ENCODE measurements at places on chromosomes 12 and 14.
A peak's percentile ranks its signal among the peaks of the same experiment; 100 is the strongest.

DNA sequence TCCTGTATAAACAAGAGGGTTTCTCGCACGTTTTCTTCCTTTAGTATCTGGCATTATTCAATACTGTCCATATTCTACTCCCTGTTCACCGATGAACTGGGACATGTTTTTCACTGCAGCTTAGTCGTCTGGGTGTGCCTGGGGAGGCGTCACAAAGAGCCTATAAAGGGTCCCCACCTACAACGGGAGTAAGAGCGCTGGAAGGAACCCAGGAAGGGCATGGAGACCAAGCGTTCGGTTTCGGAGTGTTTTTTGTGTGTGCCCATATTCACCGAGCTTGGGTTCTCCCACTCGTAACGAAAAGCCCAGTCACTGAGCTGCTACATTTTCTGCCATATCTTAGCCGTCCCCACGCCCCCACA lies 592 bp upstream of the USP15 start:
- no peak for DNase-seq

DNA sequence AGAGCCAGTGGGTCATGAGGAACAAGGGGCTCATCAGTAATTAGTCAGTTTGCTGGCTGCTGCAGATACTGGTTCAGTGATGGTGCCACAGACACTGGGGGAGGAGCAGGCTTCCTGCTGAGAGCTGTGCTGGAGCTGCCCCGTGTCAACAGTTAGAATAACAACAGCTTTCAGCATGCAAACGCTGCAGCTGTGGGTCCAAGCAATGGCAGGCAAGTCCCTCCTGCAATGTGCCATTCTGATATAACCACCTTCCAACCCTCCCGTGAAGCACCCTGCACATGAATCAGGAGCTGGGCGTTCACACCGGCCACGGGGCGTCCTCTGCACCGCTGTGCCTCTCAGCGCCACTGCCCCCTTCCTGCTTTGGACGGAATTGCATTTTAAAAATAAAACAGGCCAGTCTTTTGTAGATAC lies 258.4 kb upstream of the SFSWAP start:
- DNase-seq, result no peak

- DNase-seq, result no peak
These were observed 1.6 kb downstream of the ALDH2 start for GRCh38 chr12:111768159-111768895.

GRCh38 chr14:74211945-74212580 lies 27.2 kb upstream of the VSX2 start:
- no peak for DNase-seq

DNA sequence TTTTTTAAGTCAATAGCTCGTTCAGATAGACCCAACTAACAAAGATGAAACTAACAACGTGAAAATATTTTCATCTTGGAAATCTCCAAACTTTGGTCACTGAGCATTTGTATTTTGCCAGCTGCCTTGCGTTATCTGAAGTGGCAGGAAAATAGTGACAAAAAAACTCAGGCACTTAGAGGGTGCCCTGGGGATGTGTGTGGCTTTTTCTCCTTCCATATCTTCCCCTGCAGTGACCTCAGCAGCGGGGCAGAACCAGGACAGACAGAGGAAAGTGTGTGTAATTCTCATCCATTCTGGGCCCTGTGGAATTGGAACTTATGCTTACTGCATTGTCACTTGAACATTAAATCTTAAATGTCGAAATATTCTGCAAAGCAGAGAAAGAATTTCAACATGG lies 152.0 kb downstream of the BCAT1 start:
- no peak for DNase-seq

- DNase-seq, result no peak
These were observed 505.0 kb downstream of the SLC16A7 start for GRCh38 chr12:60100852-60101251.

- DNase-seq, result no peak
These were observed 2.8 kb downstream of the OLR1 start for GRCh38 chr12:10169104-10169503.

GRCh38 chr12:113285679-113286610 lies 49.0 kb downstream of the SLC8B1 start:
- DNase-seq, result no peak

DNA sequence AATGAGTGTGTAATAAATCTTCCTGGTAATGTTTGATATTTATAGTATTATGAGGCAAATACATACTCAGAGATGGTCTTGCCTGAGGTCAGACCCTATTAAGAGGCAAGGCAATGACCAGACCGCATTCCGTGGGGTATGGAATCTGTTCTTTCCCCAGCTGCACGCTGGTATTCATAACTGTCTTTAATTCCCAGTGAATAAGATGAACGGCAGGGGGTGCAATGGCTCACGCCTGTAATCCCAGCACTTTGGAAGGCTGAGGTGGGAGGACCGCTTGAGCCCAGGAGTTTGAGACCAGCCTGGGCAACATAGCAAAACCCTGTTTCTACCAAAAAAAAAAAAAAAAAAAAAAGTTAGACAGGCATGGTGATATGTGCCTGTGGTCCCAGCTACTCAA lies 44.6 kb downstream of the ERO1A start:
- no peak for DNase-seq

GRCh38 chr14:61555056-61555838 lies 140.1 kb upstream of the HIF1A start:
- DNase-seq, result no peak

GRCh38 chr12:125288931-125289928 lies 224.0 kb downstream of the AACS start:
- no peak for DNase-seq

- DNase-seq, result peak; percentile 70
These were observed 1.2 kb downstream of the PRMT8 start for GRCh38 chr12:3491938-3492792.

GRCh38 chr12:107775093-107775721 lies 703 bp downstream of the ASCL4 start:
- DNase-seq, result no peak

- DNase-seq, result peak; percentile 71
These were observed 1004.4 kb downstream of the AACS start for GRCh38 chr12:126069549-126070165.

GRCh38 chr12:76470028-76470939 lies 89.3 kb downstream of the OSBPL8 start:
- no peak for DNase-seq

GRCh38 chr14:78310272-78310671 lies 140.1 kb downstream of the NRXN3 start:
- no peak for DNase-seq

DNA sequence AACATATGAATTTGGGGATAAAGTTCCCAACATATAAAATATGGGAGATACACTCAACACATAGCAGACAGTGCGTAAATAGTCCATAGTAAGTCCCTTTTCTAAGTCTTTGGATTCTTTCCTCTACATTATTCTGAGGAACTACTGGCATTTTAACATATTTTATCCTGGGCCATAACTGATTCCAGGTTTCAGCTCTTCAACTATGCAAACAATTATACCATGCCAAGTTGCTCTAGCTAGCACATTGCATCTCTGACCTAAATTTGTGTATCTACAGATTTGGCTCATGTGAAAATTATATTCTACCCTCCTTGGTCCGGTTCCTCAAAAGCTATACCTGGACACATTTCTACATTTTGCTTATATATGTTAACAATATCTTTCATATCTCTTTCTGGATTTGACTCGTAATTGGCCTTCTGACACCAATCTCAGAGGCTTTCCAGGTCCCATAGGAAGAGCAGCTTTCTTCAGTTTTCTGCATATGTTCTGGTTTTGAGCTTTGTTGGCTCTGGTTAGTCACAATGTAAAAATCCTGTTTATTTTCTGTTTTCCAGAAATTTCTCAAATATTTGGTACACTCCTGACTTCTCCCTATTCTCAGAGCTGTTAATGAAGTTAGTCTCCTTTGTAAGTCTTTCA lies 305.4 kb downstream of the BMP4 start:
- DNase-seq, result no peak

GRCh38 chr12:109356577-109356976 lies 8.9 kb downstream of the MYO1H start:
- no peak for DNase-seq

- no peak for DNase-seq
These were observed 58.8 kb downstream of the PIK3C2G start for GRCh38 chr12:18320036-18320617.

GRCh38 chr14:37021390-37021789 lies 151.0 kb downstream of the SLC25A21 start:
- DNase-seq, result no peak

- no peak for DNase-seq
These were observed 103.5 kb downstream of the METTL25 start for GRCh38 chr12:82461836-82462235.

DNA sequence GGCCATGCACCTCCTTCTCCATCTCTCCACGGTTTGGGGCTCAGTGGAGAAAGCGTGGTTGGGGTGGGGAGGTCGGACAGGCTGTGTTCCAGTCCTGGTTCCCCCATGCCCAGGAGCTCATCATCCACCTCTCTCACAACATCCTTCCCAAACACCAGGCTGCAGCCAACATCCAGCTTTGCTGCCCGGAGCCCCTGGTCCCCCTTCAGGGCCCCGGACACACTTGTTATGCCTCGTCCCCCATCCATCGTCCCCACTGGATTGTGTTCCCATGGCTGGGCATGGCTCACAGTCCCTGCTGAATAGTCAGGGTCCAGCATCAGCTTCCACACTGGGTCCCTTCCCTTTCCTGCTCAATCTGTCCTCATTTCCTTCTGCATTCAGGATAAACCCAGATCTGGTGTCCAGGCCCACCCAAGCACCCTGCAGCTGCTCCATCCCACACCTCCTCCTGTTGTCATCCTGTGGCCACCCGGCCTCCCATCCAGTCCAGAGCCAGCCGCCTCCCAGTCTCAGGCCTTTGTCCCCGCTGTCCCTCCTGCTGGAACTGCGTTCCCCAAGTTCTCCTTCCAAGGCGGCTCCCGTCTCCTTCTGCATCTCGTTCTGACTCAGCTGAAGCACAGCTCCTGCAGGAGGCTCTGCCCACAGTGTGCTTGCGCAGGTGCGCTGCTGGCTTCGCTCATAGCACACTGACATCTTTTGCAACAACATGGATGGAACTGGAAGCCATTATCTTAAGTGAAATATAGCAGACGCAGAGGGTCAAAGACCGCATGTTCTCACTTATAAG lies 211.4 kb upstream of the RTL1 start:
- peak; percentile 58 for DNase-seq

DNA sequence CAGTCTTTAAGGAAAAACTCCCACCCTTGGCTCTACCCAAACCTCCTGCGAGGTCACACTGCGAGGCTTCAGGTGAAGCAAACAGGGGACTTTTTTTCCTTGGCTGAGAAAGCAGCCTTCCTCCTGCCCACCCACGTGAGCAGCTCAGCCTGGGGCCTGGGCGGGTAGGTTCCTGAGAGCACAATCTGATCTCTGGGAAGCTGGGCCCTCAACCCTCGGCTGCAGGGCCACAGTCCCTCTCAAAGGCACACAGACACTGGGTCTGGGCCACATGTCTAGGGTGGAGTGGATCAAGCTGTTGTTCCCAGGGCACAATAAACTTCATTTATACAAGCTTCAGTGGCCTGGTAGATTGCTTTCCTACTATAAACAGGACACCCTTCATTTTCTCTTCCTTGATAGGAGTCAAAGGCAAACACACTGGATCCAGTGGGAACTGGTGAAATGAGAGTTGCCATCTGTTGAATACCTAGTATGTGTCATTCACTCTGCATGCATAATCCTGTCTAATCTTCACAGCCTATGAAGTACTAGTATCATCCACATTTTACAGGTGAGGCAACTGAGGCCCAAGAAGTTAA lies 41.3 kb upstream of the PNMA1 start:
- peak; percentile 77 for DNase-seq

GRCh38 chr12:75130811-75131210 lies 78.8 kb downstream of the KCNC2 start:
- no peak for DNase-seq

- peak; percentile 47 for DNase-seq
These were observed 3.7 kb upstream of the BEGAIN start for GRCh38 chr14:100590726-100591452.

GRCh38 chr12:70049596-70050360 lies 193.5 kb upstream of the CNOT2 start:
- DNase-seq, result no peak

DNA sequence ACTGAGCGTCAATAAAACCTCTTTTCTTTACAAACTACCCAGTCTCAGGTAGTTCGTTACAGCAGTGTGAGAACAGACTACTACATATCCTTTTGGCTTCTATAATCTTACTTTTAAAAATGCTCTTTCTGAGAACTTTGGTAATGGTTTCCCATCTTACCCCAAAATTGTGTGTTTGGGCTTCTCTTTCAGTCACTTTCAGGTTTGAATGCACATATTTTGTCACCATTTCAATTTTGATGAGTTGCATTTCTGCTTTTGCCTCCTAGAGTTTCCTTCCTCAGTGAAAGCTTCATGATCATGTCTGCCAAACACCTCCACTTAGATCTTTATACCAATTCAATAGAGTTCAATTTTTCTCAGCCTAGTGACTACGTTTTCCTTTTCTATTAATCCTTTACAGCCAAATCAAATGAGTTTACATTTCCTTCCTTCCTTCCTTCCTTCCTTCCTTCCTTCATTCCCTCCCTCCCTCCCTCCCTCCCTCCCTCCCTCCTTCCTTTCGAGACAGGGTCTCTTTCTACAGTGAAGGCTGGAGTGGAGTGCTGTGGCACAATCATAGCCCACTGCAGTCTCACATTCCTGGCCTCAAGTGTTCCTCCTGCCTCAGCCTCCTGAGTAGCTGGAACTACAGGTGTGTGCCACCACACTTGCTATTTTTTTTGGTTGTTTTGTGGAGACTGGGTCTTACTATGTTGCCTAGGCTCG lies 124.9 kb downstream of the BCAT1 start:
- DNase-seq, result no peak

- DNase-seq, result no peak
These were observed 4.3 kb upstream of the HIGD1C start for GRCh38 chr12:50947933-50948626.

GRCh38 chr14:81971911-81972310 lies 438.3 kb upstream of the SEL1L start:
- DNase-seq, result no peak

DNA sequence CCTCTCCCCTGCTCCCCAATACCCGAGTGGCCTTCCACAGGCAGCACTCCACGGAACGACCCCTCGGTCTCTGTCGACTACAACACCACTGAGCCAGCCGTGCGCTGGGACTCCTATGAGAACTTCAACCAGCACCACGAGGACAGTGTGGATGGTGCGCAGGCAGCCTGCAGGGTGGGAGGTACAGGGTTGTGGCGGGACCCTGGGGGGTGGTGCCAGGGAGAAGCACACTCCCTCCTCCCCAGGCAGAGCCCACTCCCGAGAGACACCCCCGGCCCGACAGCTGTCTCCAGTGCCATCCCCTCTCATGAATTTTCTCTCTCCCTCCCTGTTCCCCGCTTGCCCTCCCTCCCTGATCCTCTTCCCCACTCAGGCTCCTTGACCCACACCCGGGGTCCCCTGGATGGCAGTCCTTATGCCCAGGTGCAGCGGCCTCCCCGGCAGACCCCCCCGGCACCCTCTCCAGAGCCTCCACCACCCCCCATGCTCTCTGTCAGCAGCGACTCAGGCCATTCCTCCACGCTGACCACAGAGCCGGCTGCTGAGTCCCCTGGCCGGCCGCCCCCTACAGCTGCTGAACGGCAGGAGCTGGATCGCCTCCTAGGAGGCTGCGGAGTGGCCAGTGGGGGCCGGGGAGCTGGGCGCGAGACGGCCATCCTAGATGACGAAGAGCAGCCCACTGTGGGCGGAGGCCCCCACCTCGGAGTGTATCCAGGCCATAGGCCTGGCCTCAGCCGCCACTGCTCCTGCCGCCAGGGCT lies 9.0 kb downstream of the TNS2 start:
- peak; percentile 50 for DNase-seq

Measured in activated effector memory CD4-positive, alpha-beta T cell treated with anti-CD3 and anti-CD28 coated beads, Interleukin-2, amount 50 U/mL, for 16 hours (primary cell).